NCI-H1092 treated with DMSO at 0.1 percent for 48 hours (cell line): ENCODE measurements at places on chromosomes 7 and 10.

DNA sequence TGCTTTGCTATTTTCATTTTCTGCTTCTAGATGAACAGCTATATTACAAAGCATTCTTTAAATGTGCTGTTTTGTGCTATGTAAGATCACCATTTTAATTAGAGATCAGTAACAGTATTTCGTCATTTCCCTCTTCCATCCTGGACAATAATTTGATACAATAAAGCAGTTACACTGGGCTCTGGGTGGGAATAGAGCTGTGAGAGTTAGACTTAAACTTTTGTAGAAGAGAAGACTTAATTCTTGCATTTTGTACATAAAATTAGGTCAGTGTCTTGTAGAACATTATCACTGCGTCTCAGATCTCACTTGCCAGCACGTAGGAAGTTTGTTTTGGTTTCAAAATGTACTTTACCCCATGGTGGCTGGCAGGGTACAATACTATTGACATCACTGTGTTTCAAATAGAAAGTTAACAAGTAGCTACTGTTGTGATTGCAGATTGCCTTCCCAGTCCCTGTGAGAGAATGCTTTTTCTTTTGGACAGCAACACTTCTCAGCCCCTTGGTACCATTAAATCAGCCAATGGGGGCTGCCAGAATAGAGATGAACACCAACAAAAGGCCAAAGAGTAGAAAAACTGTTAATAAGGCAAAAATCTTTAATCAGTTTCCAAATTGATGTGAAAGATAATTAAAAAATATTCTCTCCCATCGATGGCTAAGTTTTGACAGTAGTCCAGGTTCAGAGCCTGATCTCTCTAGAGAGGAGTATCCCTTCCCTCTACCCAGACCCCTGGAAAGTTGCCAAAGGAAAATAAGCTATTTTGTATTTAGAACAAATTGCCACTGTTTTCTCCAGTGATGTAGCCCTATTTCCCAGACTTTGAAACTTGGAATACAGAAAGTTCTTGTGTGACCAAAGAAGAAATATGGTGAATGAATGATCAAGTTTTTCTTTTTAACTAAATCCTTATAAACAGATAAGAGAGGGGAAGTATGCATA, 35.1 kb downstream of the SMNDC1 start:
- no peak for DNase-seq

GRCh38 chr10:70440296-70441160, 953 bp downstream of the NODAL start:
- peak; percentile 2 for DNase-seq

GRCh38 chr7:142562688-142563087, 186.6 kb upstream of the PRSS1 start:
- DNase-seq = no peak

DNA sequence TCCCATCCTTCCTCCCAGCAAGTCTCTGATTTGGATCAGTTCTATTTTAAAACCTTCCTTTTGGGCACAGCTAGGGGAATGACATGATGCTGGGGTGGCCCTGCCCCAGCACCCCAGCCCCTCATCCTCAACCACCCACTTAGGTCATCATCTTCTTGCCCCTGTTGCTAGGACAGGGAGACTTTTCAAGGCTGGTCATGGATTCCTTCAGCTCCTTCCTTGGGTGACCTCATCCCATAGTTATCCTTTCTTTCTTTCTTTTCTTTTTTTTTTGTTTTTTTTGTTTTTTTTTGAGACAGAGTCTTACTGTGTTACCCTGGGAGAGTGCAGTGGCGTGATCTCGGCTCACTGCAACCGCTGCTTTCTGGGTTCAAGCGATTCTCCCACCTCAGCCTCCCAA, 127.2 kb downstream of the WDFY4 start:
- DNase-seq = no peak

GRCh38 chr10:43223056-43223455, 43.8 kb downstream of the RASGEF1A start:
- DNase-seq = no peak

DNA sequence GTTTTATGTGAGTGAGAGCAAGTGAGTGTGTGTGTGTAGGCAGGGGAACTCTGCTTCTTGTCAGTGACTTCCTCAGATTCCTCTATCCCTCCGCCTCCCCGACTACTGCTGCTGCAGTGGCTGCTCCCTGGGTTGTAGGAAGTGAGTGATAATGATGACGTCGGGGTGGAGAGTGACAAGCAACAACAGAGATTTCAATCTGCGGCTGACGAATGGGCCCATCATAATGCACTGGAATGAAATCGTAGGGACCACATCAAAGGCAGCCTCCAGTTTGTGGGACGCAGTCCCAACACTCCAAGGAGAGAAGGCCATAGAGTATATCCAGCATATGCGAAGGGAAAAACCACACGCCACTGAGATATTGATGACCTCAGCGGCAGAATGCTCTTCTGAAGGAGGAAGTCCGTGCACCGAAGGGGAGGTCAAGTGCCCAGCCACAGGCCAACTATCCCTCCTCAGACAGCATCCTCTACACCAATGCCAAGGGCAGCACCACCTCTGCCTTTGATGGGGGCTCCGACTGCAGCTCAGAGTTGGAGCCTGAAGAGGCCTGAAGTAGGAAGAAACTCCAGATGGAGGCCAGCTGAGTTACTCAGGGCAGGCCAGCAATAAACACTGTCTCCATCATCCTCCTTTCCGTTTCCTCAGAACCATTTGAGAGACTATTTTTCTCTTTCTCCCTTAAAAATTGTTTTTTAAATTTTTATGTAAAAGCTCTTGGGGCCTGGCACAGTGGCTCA, 11.3 kb upstream of the STMP1 start:
- DNase-seq = no peak

GRCh38 chr7:149662591-149663095, 110.7 kb downstream of the ZNF467 start:
- DNase-seq = peak; percentile 15

DNA sequence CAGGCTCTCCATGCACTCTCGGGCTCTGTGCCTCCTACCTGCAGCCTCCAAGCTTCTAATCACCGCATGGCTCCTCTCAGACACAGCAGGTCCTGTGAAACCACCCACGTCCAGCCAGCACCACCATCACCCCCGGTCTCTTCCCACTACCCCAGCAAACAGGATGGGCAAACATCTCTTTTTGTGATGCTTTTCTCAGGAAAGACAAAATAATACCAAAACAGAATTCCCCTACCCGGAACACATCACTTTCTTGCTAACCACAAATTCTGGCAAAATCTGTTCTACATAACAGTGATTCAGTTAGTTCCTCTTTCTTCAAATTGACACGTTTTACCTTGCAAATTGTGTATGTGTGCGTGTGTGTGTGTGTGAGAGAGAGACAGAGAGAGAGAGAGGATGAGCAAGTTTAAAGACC, 6.5 kb downstream of the SNX8 start:
- no peak for DNase-seq
